ENCODE measurements at places on chromosomes 5 and 9.

GRCh38 chr5:96796434-96796833, 11.3 kb downstream of the ERAP1 start:
- DNase-seq: no peak

DNA sequence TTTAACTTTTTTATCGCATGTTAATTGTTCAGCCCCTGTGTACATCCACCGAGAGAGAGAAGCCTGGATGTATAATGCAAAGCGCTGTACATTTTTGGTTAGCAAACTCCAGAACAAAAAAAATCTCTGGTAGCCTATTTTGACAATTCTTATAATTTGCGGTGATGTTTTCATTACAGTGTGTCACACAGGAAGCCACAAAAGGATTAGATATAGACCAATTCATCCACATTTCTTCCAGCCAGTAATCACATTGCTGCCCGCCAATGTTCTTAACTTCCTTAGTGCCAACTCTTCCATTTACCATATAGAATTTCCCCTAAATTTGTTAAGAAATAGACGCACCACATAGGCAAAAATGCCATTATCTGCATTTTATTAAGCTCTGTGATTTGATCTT, 435.6 kb downstream of the EFNA5 start:
- no peak for DNase-seq

DNA sequence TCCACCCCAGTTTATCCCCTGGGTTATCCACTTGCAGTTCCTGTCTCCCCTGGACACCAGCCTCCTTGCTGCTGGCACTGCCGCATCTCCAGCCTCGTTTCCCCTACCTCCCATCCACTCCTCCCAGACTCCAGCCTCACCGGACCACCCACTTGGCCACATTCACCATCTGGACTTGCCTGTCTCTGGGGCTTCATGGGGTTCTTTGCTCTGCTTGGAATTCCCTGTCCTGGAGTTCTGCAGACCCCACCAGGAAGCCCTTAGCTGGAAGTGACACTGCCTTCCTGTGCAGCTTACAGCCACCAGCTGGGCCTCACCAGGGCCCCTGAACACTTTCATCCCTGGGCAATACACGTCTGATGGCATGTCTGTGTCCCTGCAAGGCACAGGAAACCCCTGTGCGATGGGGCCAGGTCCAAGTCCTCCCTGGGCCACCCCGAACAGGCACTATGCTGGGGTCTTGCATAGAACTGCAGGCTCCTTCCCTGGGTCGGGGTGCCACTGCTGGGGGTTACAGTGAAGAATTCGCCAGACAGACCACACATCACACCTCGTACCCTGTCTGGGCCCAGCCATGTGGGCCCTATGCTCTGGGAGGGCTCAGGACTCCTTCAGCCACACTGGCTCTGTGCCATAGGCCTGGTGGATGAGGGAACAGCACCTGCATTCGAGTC, 3.0 kb downstream of the FLT4 start:
- DNase-seq: no peak

- DNase-seq: peak; percentile 49
Observed at GRCh38 chr5:1380011-1380817, 35.3 kb upstream of the CLPTM1L start.

DNA sequence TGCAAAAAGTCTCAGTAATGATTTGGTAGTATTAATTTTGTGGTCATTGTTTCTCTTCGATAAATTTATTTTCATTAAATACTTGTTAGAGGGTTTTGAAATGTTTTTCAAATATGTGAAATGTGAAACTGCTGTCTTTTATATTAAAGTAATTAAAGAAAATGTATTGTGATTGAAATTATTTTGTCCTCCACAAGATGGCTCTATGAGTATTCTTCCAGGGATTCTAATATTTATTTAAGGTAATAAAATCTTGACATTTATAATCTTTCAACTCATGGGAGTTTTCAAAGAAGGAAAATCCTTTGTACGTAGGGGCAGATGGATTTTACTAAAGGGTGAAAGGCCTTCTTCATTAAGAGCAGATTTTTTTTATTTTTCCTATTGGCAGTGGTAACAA, 19.3 kb downstream of the ISOC1 start:
- no peak for DNase-seq

DNA sequence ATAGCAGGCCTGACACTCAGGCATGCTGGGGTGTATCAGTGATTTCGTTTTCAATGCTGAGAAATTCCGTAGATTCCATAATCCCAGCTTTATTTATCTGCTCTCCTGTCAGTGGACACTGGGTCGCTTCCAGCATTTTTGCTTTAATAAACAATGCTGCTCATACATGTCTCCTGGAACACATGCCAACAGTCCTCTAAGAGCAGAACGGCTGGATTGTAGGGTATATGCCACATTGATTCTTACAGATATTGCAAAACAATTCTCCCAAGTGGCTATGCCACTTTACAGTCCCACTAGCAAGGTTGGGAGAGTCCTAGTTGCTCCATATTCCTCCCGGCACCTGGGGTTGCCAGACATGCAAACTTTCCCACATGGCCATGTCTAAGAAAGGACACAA, 81.9 kb downstream of the RAPGEF1 start:
- no peak for DNase-seq

GRCh38 chr9:86034863-86035734, 64.3 kb downstream of the GOLM1 start:
- DNase-seq: no peak

GRCh38 chr9:38178237-38178636, 109.2 kb upstream of the SHB start:
- no peak for DNase-seq

DNA sequence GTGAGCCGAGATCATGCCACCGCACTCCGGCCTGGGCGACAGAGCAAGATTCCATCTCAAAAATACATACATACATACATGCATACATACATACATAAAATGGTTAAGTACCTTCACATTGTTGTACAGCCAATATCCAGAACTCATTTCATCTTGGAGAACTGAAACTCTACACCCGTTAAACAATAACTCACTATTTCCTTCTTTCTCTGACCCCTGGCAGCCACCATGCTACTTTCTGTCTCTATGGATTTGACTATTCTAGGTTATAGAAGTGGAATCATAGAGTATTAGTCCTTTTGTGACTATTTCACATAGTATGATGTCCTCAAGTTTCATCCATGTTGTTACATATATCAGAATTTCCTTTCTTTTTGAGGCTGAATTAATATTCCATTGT, 9.6 kb upstream of the KIF27 start:
- DNase-seq: no peak

- DNase-seq: peak; percentile 22
Observed at GRCh38 chr5:124162767-124163532, 583.5 kb downstream of the ZNF608 start.

Measured in activated CD4-positive, alpha-beta T cell treated with anti-CD3 and anti-CD28 coated beads, Interleukin-2, amount 10 ng/mL, durations not matched to agents 7 days and 5 days (primary cell).